ENCODE measurements at places on chromosomes 3 and 15.

GRCh38 chr3:115436767-115437301 is 186.5 kb upstream of the GAP43 start:
- DNase-seq: no peak

DNA sequence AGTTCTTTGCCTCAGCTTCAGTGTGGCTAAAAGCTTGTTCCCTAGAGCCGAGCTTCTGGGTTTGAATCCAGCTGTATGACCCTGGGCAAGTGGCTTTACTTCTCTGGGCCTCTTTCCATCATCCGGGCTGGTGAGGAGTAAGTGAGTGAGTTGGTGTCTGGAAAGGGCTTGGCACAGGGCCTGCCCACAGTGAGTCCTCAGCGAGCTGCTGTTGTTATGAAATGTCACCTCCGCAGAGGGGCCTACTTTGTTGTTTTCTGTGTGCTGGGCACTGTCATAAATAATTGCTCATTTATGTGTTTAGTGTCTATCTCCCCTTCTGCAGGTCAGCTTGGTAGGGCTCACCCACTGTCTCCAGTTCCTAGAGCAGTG is 31.7 kb downstream of the SLC6A6 start:
- DNase-seq: no peak

- DNase-seq: no peak
Observed at GRCh38 chr3:107432013-107432515, 54.8 kb downstream of the CCDC54 start.

GRCh38 chr3:156373095-156373494 is 181.8 kb downstream of the SSR3 start:
- DNase-seq: no peak

- no peak for DNase-seq
Observed at GRCh38 chr3:62638316-62638715, 236.9 kb downstream of the CADPS start.

DNA sequence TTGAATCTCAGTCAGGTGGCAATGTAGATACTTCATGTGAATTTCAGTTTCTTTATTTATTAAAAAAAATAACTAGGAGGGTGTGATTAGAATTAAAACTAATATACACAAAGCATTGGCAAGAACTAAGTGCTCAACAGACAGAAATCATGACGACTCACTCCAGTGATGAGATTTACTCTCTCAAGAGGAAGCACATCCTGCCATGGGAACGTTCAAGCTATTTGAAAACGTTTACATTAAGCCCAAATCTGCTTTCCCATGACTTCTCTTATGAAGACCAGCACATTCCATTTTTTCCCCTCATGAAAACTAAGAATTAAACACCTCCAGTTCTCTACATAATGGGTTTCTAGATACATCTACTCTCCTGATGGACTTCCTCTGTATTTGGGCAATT is 8.5 kb downstream of the WDR53 start:
- DNase-seq: no peak

- no peak for DNase-seq
Observed at GRCh38 chr15:49621401-49621811, 558 bp downstream of the DTWD1 start.

GRCh38 chr3:181619897-181620296 is 91.8 kb upstream of the SOX2 start:
- DNase-seq: no peak

GRCh38 chr3:191961529-191961928 is 500.6 kb downstream of the PYDC2 start:
- DNase-seq: no peak

DNA sequence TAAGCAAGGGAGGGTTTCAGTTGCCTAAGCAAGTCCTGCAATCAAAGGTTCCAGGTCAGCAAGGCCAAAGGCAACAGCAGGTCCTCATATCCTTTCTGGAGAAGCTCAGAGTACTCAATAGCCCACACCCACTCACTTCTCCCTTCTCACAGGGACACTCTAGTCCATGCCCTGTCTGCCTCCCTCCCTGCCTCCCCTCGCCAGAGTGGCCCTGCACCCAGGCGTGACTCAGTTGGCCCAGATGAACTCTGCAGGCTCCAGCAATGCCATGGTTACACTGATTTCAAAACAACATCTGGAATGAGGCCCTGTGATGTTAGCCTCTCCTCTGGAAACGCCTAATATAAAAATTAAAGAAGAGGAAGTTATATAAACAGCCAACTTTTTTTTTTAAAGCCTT is 32.9 kb downstream of the IL16 start:
- no peak for DNase-seq

DNA sequence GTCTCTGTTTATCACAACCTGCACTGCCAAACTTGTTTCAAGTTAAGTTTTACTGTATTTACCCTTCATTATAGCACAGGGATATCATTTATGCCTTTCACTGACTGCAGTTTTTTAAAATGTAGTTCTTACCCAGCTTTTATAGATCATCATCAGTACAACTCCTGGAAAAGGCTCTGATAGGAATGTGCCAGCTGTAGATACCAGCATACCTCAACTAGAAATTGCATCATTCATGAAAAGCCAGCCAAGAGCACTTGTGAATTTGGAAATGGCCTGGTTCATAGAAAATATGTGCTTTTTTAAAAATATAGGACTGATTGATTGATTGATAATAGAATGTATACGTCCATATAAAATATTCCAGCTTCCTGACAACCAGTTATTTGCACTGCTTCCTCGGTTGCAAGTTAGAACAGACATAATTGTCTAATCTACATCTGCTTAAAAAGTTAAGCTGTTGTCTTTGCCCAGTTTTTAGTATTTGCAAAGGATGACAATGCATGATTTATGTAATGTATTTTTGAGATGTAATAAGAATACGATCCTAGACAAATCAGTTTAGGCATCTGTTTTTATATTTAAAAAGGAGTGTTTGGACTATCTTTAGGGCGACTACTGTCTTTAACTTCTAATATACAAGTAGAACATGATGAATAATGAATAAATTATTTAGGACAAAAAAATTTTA is 58.5 kb downstream of the DCUN1D1 start:
- DNase-seq: no peak

GRCh38 chr3:175453361-175453760 is 594.2 kb downstream of the NAALADL2 start:
- DNase-seq: no peak

DNA sequence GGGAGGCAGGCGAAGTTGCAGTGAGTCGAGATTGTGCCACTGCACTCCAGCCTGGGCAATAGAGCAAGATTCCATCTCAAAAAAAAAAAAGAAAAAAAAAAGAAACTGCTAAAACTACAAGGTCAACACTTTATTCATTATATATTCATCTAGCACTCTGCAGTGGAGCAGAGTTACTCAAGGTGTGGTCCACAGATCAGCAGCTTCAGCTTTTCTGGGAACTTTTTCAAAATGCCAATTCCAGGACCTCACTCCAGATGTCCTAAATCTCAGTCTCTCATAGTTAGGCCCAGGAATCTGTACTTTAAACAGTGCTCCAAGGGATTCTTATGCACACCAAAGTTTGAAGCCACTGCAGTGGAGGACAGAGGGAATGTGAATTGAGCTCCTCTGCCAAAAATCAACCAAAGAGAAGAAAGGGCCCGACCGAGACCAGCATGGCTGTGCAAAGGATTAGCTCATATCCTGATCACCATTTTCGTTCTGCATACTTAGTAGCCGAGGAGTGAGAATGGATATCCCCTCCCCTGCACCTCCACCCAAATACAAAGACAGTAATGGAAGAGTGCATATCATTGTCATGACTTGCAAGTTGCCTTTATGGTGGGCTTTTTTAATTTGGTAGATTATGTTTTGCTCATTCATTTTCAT is 201.9 kb downstream of the MEX3B start:
- no peak for DNase-seq

DNA sequence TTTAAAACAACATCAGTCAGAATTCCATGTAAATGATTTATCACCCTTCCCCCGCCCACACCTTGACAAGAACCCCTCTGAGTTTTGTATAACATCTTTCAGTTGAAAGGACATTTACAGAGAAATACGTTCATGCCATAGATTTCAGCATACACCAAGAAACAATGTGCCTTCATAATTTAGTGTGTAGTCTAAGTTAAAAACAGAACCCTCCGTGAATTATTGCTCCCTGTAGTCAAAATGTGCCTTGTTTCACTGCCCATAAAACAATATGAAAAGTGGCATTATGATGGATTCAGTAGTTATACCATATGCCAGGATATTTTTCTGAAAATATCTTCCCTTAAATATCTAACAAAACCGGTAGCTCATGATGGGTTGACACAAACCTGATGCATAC is 953.9 kb downstream of the GBE1 start:
- no peak for DNase-seq

- DNase-seq: no peak
Observed at GRCh38 chr15:72740219-72740618, 43.3 kb downstream of the ADPGK start.

DNA sequence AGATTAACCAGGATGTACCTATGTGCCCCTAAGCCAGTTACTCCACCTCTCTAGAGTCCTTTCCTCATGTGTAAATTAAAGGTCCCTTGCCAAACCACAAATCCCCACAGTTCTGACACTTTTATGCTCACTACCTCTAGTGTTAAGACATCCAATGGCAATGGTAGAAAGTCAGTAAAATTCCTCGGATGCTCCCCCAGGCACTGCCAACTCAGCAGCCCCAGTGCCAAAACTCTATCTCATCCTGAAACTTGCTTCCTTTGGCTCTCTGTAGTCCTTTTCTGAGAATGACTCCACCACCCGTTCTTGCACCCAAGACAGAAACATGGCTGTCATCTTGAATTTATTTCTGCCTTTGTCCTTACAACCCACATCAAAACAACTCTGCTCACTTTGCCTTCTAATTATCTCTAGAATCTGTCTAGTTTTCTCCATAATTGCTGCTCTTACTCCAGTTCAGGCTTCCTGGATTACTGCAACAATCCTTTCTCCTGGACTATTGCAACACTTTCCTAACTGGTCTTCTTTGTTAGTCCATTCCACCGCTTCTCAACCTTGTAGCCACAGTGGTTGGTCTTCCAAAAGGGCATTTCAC is 41.6 kb downstream of the MB21D2 start:
- DNase-seq: no peak

GRCh38 chr3:118167571-118167970 is 867.1 kb downstream of the IGSF11 start:
- no peak for DNase-seq

- no peak for DNase-seq
Observed at GRCh38 chr3:17811646-17812045, 69.2 kb upstream of the TBC1D5 start.

- no peak for DNase-seq
Observed at GRCh38 chr3:178054471-178054870, 481.8 kb upstream of the KCNMB2 start.

GRCh38 chr15:68210821-68211655 is 5.9 kb upstream of the CALML4 start:
- no peak for DNase-seq

DNA sequence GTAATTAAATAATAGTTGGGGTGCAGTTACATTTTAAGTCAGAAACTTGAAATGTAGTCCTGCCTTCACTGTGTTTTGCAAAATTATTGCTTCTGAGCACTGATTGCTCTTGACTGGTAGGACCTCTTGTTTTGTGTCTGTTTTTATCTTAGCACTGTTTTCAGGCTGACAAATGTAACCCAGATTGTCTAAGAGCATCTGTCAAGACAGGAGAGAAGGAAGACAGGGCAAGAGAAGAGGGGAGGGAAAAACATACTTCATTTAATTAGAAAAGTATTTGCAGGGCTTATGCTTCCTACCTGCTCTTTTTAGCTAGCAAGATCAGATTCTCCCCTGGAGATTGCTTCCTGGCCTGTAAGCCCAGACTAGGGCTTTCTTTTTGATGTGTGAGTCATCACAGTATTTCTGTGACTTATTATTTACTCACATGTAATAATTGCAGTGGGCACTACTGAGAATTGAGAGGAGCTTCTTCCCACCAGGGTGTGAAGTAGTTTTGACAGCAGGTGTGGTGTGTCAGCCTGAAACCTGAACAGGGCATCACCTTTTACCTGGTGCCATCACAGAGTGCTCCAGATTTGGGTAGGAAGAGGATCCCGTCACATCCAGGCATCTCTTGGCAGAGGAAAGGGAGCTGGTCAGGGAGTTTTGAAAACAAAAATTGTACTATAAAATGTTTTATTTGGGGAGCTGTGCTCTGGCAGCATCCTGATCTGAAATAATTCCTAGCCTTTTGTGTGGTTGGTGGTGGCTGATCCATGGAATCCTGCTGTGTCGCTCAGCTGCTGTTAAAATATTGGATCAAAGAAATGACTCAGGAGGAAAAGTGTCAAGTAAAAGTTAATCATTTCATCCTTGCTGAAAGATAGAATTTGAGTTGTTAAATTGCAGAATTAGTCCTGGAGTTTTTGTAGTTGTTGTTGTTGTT is 98.2 kb downstream of the TMEM108 start:
- DNase-seq: no peak

GRCh38 chr3:164477403-164477802 is 600.9 kb downstream of the SI start:
- DNase-seq: no peak

GRCh38 chr3:198076722-198077308 is 116.8 kb downstream of the LMLN start:
- DNase-seq: no peak

DNA sequence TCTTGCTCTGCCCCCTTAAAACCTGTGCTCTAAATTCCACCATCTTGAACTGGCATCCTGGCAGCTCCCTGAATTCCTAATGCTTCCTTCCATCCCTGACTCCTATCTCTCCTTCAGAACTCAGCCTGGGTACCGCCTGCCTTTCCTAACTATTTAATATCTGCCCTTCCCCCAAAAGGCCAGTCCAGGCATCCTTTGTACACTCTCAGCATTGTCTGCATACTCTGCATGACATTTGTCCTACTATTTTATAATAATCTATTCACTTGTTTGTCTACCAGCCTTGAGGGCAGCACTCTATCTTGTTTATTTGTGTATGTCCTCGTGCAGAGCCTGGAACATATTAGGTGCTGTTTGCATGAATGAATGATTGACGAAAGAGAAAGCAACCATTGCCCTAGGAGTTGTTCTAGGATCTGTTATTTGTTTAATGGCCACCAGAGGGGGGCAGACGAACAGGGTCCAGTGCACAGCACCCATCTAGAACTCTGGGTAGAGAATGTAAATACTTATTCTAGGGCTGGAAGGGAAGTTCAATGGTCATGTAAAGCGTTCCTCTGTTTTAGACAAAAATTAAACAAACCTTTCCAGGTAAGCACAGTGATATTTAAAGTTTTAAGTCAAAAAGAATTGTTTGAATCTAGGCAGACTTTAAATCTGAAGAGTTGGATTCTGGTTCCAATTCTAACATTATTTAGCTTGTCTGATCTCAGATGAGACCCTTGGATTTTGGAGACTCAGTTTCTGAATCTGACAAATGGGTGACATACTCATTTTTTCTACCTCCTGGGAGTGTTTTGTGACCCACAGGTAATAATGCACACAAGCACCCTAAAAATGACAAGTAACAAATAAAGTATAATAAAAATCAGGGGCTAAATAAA is 125.8 kb upstream of the GALNT15 start:
- no peak for DNase-seq
